Smooth muscle cell of the brain vasculature (primary cell): ENCODE measurements at places on chromosomes 12 and 14.

DNA sequence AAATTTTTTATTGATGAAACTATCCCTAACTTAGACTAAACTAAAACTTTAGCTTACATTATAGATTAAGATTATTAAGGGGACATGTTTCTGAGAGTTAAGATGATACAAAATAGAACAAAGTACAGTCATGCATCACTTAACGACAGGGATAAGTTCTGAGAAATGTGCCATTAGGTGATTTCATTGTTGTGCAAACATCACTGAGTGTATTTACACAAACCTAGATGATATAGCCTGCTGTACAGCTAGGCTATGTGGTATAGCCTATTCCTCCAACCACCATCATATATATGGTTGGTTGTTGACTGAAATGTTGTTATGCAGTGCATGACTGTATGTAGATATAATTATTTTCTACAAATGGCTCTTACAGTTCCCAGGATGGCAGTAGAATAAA lies 46.5 kb downstream of the ATP6V1D start:
- DNase-seq, result no peak

GRCh38 chr14:100747021-100747586 lies 20.4 kb downstream of the DLK1 start:
- no peak for DNase-seq

- DNase-seq, result no peak
Observed at GRCh38 chr12:29167988-29168387, 18.9 kb downstream of the FAR2 start.

DNA sequence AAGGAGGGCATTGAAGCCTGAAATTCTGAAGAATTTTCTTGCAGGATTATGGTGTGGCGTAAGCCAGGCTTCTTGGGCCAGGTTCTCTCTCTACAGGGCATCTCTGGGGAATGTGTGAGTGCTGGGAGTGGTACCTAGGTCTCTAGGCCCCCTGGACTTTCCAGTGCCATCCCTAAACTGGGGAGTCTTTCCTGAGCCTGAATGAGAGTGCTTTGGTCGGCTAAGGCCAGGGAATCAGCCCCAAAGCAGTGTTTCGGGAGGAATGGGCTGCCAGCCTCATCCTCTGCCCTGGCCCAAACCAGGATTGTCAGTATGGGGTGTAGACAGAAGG lies 93.9 kb downstream of the CALM1 start:
- DNase-seq, result no peak

- no peak for DNase-seq
Observed at GRCh38 chr14:39419272-39419671, 13.0 kb downstream of the FBXO33 start.
